ENCODE measurements at places on chromosomes 2 and 18. TPM values are rescaled to one million over a fixed set of nuclear protein-coding genes. Genes with fewer than 3 reads are reported as not detected.
A peak's percentile ranks its signal among the peaks of the same experiment; 100 is the strongest.

Gene OXER1
- total RNA-seq: 2.8 TPM

Gene TUBA3D
- total RNA-seq: not detected

Gene LRRTM4
- total RNA-seq: 18.1 TPM

Gene NT5DC4
- total RNA-seq: not detected

Gene NPPC
- 0.67 TPM for total RNA-seq

Gene SCN2A
- total RNA-seq: 1.9 TPM

Gene IL1F10
- total RNA-seq: not detected

GRCh38 chr18:57050310-57050949, 96.5 kb upstream of the BOD1L2 start:
- no peak for DNase-seq

GRCh38 chr2:38572167-38572566, 30.6 kb downstream of the HNRNPLL start:
- no peak for DNase-seq

- peak; percentile 23 for DNase-seq
These were observed 161.3 kb downstream of the RTP5 start for GRCh38 chr2:242030858-242031257.

DNA sequence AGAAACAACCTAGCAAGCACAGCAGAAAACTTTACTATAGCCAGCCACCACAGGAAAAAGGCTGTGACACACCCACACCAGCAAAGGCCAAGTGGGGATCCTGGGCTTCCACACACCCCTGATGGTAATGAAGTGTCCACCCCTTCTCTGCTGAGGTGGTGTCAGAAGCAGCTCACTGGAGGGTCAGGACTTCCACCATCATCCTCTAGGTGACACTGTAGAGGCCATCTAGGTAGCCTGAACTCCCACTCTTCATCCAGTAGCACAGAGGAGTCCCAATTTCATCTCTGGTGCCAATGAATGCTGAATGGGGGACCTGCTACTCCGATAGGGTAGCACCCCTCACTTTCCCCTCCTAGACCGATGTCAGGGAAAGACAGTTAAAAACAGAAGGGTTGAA, 1544.4 kb downstream of the LRP1B start:
- DNase-seq: no peak

DNA sequence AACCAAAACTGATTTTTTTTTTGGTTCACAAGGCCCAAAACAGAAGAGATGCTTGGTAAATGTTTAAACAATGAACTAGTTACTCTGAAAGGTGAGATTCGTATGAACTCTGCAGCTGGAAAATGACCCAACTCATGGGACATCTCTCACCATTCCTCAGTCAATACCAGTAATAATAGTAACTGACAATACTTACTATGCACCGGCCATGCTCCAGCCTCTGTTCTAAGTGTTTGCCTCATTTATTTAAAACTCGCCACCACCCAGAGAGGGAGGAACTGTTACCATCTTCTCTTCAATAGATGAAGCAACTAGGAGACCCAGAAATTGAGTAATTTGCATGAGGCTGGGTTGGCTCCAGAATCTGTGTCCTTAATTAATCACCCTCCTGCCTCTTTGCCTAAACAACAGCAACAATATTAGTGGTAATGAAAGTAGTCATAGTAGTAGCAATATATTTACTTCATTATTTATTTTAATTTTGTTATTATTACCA, 130.4 kb downstream of the CTIF start:
- no peak for DNase-seq

GRCh38 chr18:9547782-9548181, 66.6 kb downstream of the PPP4R1 start:
- DNase-seq: no peak

DNA sequence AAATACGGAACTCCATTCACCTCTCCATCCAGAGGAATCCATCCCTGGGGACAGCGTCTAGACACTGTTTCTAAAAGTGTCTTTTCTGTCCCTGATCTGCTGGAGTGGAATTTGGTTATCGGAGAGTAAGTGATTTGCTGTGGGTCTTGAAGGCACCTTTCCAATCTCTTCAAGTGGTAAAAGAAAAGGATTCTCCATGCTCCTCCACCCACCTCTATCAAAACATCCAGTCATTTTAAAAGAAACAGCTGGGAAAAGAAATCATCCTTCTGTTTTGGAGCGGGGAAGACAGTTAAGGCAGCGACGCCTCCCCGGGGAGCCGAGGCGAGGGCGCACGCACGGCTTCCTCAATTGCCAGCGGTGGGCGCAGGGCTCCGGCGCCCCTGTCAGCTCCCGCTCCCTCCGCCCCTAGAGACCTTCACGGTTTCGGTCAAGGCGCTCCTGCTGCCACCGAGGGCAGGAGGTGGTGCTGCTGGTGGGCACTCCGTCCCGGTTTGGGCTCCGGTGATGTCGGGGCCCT, 547 bp downstream of the SLC35F5 start:
- no peak for DNase-seq

GRCh38 chr18:48569139-48569914, 30.5 kb downstream of the CTIF start:
- no peak for DNase-seq

GRCh38 chr2:64792300-64792699, 138.6 kb upstream of the SERTAD2 start:
- no peak for DNase-seq

GRCh38 chr18:80198994-80199748, 48.1 kb downstream of the PARD6G start:
- no peak for DNase-seq

Measured in sciatic nerve (tissue), 2 donors.